ENCODE measurements at places on chromosomes 1 and 21.

DNA sequence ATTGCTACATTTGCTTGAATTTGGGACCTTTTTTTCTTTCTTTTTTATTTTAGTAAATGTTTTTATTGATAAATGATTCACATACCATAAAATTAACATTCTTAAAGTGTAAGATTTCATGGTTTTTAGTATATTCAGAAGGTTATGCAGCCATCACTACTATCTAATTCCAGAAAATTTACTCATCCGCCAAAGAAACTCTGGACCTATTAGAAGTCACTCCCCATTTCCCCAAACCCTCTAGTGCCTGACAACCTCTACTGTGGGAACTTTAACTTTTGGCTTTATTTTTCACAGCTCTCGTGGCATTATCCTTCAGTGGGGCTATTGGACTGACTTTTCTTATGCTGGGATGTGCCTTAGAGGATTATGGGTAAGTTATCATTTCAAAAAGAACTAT, 4.5 kb downstream of the LEPR start:
- DNase-seq: no peak

GRCh38 chr1:225654277-225654597, 1.3 kb upstream of the ENAH start:
- DNase-seq: no peak

GRCh38 chr1:246078126-246078887, 428.8 kb downstream of the SMYD3 start:
- DNase-seq: no peak

DNA sequence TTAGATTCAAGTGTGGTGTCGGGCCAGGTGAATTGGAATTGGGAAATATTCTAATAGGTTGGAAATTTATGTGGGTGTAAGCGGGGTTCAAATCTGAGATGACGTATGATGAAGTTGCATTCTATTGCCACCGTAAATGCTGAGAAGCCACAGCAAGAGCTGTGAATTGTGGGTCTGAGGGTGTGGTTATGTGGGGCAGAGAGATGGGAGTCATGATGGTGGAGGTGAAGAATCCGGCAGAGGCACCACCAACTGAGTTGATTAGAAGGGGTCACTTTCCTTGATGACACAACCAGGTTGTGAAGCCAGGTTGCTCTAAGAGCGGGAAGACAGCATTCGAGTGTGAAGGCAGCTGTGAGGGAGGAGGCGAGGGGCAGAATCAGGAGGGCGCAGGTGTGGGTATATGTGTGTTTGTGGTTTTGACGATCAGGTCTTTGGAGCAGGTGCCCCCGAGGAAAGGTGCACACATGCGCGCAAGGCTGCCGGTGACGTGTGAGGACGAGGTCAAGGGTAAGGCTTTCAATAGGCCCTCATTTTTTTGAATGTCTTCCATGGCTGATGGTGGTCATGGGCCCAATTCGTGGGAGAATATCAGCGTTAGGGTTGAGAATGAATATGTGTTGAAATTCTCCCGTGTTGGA, 18.7 kb downstream of the LRRC3 start:
- DNase-seq: no peak

Measured in stimulated activated effector memory CD8-positive, alpha-beta T cell treated with anti-CD3 and anti-CD28 coated beads, Interleukin-12 subunit alpha, Interleukin-12 subunit beta, amount 100 ng/mL, for 72 hours (primary cell).